ENCODE measurements at places on chromosomes 7 and 10.

GRCh38 chr7:148854983-148855382, 29.1 kb downstream of the EZH2 start:
- DNase-seq: no peak

DNA sequence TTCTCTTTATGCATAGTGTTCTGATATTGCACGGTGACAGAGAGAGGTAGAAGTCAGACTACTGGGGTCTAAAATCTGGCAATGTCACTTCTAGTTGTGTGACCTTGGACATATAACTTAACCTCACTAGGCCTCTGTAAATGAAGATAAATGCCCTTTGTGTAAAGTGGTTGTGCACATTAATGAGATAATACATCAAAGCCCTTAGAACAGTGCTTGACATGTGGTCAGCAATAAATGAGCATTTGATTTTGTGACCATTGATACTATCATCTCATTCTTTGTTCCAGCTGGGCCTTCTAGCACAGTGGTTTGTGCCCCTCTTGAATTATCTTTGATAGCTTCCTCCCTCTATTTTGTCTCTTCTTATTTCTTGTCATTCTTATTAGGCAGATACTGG, 74.1 kb upstream of the C10orf90 start:
- no peak for DNase-seq

DNA sequence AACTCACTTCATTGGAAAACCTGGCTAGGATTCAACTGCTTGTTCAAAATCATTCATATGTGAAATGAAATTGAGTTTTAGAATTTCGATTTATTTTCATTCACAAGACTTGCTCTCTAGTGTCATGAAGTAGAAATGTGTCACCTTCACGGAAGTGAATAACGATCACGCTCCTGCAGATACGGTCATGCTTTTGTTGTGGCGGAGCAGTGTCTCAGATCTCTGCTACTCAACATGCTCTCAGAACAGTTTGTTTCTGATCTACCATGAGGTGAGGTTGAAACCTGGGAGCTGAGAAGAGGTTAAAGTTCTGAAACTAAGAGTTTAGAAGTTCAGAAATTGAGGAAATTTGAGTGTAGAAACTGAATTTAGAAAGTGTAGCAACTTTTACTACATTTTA, 13.8 kb upstream of the PITRM1 start:
- DNase-seq: no peak

- DNase-seq: no peak
Measured at GRCh38 chr10:2989292-2989947, 77.9 kb upstream of the PFKP start.

- DNase-seq: no peak
Measured at GRCh38 chr10:44339218-44339617, 45.7 kb downstream of the CXCL12 start.

GRCh38 chr10:31490858-31491504, 172.0 kb downstream of the ZEB1 start:
- DNase-seq: no peak

- no peak for DNase-seq
Measured at GRCh38 chr10:72162978-72163377, 52.8 kb upstream of the ANAPC16 start.

GRCh38 chr7:109836016-109836415, 1254.9 kb upstream of the LRRN3 start:
- DNase-seq: no peak

DNA sequence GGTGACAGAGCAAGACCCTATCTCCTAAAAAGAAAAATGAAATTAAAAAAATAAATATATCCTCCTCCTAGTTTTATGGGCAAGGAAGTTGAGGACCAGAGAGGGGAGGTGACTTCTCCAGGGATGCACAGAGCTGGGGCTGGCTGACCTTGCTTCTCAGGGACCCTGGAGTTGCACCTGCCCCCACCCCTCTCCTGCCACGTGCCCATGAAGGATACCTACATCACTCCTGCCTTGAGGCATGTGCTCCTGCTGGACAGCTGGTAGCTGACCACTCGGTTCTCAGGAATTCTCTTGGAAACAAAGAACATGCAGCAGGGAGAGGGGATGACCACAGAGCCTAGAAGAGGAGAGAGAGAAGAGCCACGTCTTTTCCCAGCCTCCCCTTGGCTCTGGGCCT, 522 bp downstream of the CCL24 start:
- no peak for DNase-seq

- DNase-seq: peak; percentile 18
Measured at GRCh38 chr7:80428161-80429054, 83.5 kb downstream of the GNAT3 start.

GRCh38 chr7:74401137-74401859, 52.4 kb upstream of the GTF2IRD1 start:
- DNase-seq: peak; percentile 9

DNA sequence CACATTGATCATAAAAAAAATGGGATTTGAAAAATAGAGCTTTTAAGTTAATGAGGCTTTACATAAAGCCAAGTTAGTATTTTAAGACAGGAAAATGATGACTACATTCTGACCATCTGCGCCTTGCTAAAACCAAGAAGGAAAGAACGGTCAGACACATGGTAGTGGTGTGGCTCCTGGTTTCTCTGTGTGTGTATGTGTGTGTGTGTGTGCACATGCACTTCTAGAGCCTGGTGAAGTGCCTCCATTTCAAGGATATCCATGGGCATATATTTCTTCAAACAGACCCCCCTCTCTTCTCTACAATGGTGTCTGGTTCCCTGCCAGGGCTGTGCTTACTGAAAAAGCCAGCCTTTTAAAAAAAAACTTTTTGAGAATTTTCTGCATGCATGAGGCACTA, 80.9 kb downstream of the FRMPD2 start:
- DNase-seq: no peak

- no peak for DNase-seq
Measured at GRCh38 chr7:4842319-4843064, 19.3 kb downstream of the PAPOLB start.

- DNase-seq: peak; percentile 63
Measured at GRCh38 chr7:105664816-105665525, 83.7 kb upstream of the EFCAB10 start.

DNA sequence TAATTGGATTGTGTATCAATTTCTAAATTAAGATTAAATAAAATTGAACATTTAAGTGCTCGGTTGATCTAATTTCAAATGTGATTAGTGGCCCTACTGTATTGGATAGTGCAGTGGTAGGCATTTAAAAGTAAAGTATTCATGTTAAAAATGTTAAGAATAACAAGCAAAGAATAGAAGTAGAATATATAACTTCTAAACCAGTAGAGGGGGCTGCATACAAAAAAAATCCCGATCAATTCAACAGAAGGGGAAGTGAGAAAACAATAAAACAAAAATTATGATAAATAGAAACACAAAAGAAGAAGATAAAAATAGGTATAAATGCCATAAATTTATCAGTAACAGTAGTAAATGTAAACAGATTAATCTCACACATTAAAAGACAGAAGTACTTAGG, 24.9 kb upstream of the WDFY4 start:
- DNase-seq: no peak

- DNase-seq: no peak
Measured at GRCh38 chr7:17305387-17306171, 7.1 kb downstream of the AHR start.

- no peak for DNase-seq
Measured at GRCh38 chr7:158891922-158892321, 35.6 kb downstream of the DYNC2I1 start.

- DNase-seq: no peak
Measured at GRCh38 chr7:3094701-3095445, 51.2 kb upstream of the CARD11 start.

DNA sequence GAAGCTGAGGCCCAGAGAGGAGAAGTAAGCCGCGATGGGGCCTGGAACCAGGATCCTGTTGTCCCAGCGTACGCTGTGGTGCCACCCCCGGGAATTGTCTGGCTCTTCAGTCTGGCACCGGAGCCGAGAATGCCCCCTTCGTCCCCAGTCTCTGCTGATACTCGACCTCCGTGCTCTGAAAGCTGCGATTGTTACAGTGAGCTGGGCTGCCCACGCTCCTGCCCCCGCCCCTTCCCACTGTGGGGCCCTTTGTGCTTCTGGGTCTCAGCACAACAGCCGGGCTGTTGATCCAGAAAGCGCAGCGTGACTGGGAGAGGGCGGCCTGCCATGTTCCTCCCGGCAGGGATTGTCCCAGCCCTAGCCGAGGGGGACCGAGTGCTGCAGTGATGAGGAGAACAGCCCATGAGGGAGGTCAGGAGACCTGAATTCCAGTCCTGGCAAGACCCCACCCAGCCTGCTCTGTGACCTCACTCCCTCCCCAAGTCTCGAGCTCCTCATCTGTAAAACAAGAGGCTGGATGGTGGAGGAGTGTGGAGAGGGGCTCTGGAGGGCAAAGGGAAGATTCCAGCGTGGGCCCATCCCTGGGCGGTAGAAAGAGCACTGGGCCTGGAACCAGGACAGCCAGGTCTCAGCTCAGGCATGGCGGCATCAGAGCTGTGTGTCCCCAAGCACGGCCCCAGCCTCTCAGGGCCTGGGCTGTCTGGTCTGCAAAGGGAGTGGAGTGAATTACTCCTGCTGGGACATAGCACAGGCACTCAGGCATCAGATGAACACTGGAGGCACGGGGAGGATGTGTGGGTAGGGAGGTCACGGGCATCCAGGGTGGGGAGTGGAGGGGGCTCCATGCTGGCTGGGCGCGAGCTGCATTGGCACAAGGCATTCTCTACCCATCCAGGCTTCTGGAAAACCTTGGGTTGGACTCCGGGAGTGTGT, 43.6 kb downstream of the TSPAN15 start:
- DNase-seq: no peak

DNA sequence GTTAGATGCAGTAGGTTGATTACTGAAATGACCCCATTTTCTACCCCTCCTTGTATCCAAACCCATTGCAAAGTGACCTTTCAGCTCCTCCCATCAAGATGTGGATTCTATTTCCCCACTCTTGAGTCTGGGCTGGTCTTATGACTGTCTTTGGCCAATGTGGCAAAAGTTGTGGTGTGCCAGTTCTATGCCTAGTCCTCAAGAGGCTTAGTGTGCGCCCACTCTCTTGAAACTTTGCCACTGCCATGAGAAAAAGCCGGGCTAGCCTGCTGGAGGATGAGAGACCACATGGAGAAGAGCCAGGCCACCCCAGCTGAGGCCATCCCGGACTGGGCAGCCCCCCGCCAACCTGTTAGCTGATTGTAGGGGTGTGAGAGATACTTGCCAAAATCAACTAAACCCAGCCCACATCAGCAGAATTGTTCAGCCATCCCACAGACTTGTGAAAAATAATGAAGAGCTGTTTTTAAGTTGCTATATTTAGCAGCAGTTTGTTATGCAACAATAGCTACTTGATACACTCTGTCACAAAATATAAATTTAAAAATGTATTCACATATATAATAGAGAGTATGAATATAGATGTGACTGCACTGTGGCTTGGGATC, 131.0 kb upstream of the PALS2 start:
- DNase-seq: no peak

GRCh38 chr10:60480865-60481563, 91.3 kb upstream of the ANK3 start:
- peak; percentile 42 for DNase-seq

GRCh38 chr7:2774935-2775334, 69.2 kb downstream of the GNA12 start:
- no peak for DNase-seq

- DNase-seq: no peak
Measured at GRCh38 chr7:101631224-101631714, 2.2 kb upstream of the MYL10 start.
